Thymus (tissue), 14 donors: ENCODE measurements at places on chromosomes 5 and 9. TPM values are rescaled to one million over a fixed set of nuclear protein-coding genes. Genes with fewer than 3 reads are reported as not detected.

Gene GBGT1
- total RNA-seq: 3.0 TPM

Gene PCDHA1
- total RNA-seq: not detected

DNA sequence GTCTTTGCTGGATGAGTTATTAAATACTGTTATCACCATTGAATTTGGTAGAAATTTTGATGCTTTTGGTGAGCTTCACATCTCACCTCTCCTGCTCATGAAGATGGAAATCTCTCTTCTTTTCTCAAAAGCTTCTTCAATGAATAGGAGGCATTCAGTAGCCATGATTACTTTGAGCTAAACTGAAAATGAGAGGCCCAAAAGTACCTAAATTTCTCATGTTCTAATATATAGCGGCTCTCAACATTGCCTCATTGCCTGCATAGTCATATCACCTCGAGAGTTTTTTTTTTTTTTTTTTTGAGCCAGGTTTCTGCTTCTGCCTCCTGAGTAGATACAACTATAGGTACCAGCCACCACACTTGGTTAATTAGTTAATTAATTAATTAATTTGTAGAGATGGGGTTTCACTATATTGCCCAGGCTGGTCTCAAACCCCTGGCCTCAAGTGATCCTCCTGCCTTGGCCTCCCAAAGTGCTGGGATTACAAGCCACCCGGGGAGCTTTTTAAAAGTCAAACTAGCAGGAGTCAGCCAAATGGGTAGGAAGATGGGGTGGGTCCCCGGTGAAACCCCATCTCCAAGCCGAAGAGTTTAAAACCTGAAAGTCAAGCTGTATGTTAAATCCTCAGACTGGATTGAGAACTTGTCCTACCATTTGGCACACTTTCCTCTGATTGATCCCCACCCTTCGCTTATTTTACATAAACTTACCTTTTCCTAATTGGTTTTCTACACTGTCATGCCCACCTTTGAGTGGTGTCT lies 169.0 kb downstream of the DOCK2 start:
- H3K27ac ChIP-seq: no peak overlapping the region
- no peaks in the 10 kb centered on the region for H3K4me1 ChIP-seq
- no peak overlapping the region for H3K4me3 ChIP-seq
- H3K27me3 ChIP-seq: no peaks in the 10 kb centered on the region
- DNase-seq: no peak
- peaks cover 36% of the 10 kb centered on the region for H3K36me3 ChIP-seq

DNA sequence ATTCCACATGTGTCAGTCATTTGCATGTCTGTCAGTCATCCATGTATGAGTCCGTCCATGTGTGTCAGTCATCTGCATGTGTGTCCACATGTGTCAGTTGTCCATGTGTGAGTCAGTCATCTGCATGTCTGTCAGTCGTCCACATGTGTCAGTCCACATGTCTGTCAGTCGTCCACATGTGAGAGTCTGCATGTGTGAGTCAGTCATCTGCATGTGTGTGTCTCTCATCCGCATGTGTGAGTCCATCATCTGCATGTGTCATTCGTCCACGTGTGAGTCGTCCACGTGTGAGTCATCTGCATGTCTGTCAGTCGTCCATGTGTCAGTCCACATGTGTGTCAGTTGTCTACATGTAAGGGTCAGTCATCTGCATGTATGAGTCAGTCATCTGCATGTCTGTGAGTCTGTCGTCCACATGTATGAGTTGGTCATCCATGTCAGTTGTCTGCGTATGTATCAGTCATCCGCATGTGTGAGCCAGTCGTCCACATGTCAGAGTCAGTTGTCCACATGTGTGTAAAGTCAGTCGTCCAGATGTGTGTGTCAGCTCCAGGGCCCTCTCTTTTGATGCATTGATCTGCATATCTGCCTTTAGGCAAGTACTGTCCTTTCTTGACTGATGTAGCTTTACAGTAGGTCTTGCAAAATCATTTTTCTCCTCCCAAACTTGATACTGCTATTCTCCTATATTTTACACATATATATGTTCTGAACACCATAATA lies 72.5 kb upstream of the CACNA1B start:
- no peak overlapping the region for H3K27ac ChIP-seq
- no peak overlapping the region for H3K4me3 ChIP-seq
- no peak for DNase-seq
- H3K27me3 ChIP-seq: no peaks in the 10 kb centered on the region
- no peaks in the 10 kb centered on the region for H3K4me1 ChIP-seq

- H3K36me3 ChIP-seq: no peaks in the 10 kb centered on the region
- DNase-seq: no peak
- H3K27me3 ChIP-seq: no peaks in the 10 kb centered on the region
These were observed 514.8 kb downstream of the PSAT1 start for GRCh38 chr9:78811622-78812276.

- no peaks in the 10 kb centered on the region for H3K36me3 ChIP-seq
- no peak for DNase-seq
- no peak overlapping the region for H3K4me3 ChIP-seq
- H3K27me3 ChIP-seq: no peaks in the 10 kb centered on the region
- no peak overlapping the region for H3K27ac ChIP-seq
- no peaks in the 10 kb centered on the region for H3K4me1 ChIP-seq
These were observed 309.6 kb downstream of the SLIT3 start for GRCh38 chr5:168991311-168991710.

DNA sequence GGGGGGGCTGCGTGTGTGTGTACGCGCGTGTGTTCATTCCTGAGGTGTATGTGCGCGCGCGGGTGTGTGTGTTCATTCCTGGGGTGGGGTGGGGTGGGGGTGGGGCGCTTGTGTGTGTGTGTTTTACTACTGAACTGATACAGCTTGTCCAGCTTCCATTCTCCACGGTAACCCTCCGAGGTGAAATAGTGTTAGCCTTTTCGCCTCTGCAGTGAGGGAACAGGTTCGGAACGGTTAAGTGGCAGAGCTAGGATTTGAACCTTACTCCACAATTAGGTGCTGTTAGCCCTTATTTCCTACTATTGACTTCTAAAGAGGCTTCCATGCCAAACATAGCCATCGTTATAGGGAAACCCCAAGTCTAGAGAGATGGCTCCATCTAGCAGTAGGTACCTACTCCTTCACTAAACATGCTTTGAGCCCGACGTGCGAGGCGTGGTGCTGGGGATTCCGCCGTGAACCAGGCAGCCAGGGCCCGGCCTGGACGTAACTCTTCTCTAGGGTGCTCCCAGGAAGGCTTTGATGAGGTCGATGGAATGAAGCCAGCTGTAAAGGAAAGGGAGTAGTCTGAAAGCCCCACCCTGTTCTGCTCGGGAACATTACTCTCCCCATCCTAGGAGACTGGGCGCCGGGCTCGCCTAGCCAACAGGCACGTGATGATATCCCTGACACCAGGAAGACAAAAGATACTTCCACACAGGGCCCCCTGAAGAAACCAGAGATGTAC lies 782 bp upstream of the SKP1 start:
- no peaks in the 10 kb centered on the region for H3K27me3 ChIP-seq
- H3K4me1 ChIP-seq: peaks cover 18% of the 10 kb centered on the region
- peak overlapping the region; percentile 98 for H3K4me3 ChIP-seq
- peak overlapping the region; percentile 98 for H3K27ac ChIP-seq
- no peak for DNase-seq

- no peak overlapping the region for H3K4me3 ChIP-seq
- DNase-seq: no peak
- H3K4me1 ChIP-seq: peaks cover 22% of the 10 kb centered on the region
- H3K36me3 ChIP-seq: no peaks in the 10 kb centered on the region
- no peak overlapping the region for H3K27ac ChIP-seq
These were observed 161.2 kb downstream of the ZNF462 start for GRCh38 chr9:107024193-107024592.

- no peaks in the 10 kb centered on the region for H3K27me3 ChIP-seq
- no peak overlapping the region for H3K4me3 ChIP-seq
- no peak overlapping the region for H3K27ac ChIP-seq
- no peaks in the 10 kb centered on the region for H3K4me1 ChIP-seq
- H3K36me3 ChIP-seq: no peaks in the 10 kb centered on the region
- no peak for DNase-seq
These were observed 60.6 kb downstream of the TNFSF15 start for GRCh38 chr9:114745108-114745848.

DNA sequence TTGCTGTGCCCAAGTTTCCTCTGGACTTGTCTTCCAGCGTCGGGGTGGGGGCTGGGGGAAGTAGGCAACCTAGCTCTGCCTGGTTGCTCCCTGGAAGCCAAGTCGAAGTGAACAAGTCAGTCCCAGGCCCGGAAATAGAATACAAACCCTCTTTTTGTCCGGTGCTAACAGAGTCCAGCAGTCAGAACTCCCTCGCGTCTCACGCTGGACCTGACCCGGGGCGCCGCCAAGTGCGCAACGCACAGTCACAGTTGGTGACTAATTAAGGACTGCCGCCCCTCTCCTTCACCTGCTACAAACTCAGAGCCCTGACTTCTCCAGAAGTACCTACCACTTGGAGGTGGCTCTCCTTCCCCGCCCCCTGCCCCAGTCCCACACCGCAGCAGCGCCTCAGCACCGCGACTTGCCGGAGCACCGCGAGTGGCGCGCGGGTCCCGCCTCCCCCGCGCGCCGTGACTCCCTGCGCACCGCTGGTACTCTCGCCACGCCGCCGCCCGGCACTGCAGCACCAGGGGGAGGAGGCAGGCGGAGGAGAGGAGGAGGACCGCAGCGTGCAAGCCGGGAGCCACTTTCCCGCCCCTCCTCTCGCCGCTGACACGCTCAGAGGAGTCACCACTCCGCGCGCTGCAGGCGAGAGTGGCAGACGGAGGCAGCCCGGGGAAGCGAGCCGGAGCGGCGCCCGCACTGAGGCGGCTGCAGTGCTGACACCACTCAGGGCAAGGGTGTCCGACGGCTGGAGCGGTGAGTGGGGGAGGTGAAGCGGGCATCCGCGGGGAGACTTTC lies at the start of gene SV2C:
TSS of gene SV2C (plus strand) at position 612 of the 783 bp plus-strand sequence. CDS start 48,368 bp downstream, outside the sequence.
- DNase-seq: no peak
- peaks cover 62% of the 10 kb centered on the region for H3K27me3 ChIP-seq
- no peak within 1 kb of the TSS for H3K27ac ChIP-seq
- H3K4me3 ChIP-seq: no peak within 1 kb of the TSS
